ENCODE measurements at places on chromosomes 1 and 21.

DNA sequence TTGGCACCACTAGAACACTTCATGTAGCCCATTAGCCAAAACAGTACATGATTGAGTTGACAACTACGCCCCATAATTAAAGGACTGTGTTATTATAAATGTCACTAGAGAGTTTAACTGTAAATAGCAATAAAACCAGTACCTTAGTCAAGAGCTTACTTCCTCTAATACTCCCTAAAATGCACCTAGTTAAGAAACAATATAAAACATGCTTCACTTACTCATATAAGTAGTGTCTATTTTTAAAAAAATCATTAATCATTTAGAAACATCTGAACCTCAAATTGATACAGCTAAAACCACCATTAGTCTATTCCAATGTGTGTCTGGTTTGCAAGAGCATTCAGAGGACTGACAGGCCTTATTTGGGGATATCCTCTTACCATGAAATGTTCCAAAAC is 25.3 kb downstream of the PTP4A2 start:
- H3K4me3 ChIP-seq, result no peak overlapping the region
- H3K4me1 ChIP-seq, result peaks cover 52% of the 10 kb centered on the region
- H3K36me3 ChIP-seq, result peaks cover 77% of the 10 kb centered on the region
- no peak for DNase-seq
- no peak overlapping the region for H3K27ac ChIP-seq
- H3K27me3 ChIP-seq, result no peaks in the 10 kb centered on the region

- no peaks in the 10 kb centered on the region for H3K36me3 ChIP-seq
- no peak for DNase-seq
- peaks cover under 1% of the 10 kb centered on the region for H3K27me3 ChIP-seq
- H3K27ac ChIP-seq, result no peak overlapping the region
- no peaks in the 10 kb centered on the region for H3K4me1 ChIP-seq
- no peak overlapping the region for H3K4me3 ChIP-seq
These were observed 63.7 kb downstream of the SYT14 start for GRCh38 chr1:210001751-210002150.

DNA sequence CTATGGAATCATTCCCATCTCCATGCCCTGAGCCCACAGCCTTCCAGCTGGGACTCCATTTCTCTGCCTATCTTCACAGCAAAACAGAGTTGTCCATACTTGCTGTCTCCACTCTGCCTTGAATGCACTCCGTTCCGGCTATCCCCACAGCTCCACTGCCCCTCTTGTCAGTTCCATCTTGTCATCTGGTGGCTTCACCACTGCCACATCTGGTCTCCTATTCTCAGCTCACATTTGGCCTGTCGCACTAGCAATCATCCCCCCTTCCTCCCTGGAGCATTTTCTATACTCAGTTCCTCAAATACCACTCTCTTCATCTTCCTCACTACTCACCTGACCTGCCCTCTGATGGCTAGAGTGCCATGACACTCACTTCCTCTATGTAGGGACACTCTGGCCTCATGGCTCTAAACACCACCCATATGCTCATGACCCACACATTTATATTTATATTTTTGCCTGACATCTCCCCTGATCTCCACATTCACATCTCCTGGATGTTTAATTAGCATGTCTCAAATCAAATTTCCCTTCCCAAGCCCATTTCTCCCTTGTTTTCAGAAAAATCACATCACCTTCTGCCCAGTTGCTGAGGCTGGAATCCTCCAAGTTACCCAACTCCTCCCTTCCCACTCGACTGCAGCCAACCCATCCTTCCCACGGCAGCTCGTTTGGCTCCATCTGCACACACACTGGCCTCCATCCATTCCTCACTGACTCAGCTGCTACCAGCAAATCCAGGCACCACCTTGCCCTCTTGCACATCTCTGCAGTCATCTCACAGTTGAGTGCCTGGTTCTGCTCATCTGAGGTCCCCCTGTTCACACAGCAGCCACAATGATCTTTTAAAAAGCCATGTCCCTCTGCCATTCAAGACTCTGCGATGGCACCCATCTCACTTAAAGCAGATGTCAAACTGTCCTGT is 6.1 kb downstream of the ZNF692 start:
- no peak overlapping the region for H3K27ac ChIP-seq
- H3K4me1 ChIP-seq, result peaks cover 18% of the 10 kb centered on the region
- DNase-seq, result no peak
- H3K4me3 ChIP-seq, result no peak overlapping the region
- no peaks in the 10 kb centered on the region for H3K27me3 ChIP-seq

- DNase-seq, result no peak
- no peaks in the 10 kb centered on the region for H3K4me1 ChIP-seq
- no peak overlapping the region for H3K27ac ChIP-seq
- peaks cover 17% of the 10 kb centered on the region for H3K36me3 ChIP-seq
- H3K4me3 ChIP-seq, result no peak overlapping the region
These were observed 9.0 kb upstream of the SLC25A34 start for GRCh38 chr1:15727021-15727420.

GRCh38 chr1:4792565-4792964 is 138.2 kb downstream of the AJAP1 start:
- no peaks in the 10 kb centered on the region for H3K36me3 ChIP-seq
- no peaks in the 10 kb centered on the region for H3K27me3 ChIP-seq
- no peaks in the 10 kb centered on the region for H3K4me1 ChIP-seq
- H3K4me3 ChIP-seq, result no peak overlapping the region
- H3K27ac ChIP-seq, result no peak overlapping the region

DNA sequence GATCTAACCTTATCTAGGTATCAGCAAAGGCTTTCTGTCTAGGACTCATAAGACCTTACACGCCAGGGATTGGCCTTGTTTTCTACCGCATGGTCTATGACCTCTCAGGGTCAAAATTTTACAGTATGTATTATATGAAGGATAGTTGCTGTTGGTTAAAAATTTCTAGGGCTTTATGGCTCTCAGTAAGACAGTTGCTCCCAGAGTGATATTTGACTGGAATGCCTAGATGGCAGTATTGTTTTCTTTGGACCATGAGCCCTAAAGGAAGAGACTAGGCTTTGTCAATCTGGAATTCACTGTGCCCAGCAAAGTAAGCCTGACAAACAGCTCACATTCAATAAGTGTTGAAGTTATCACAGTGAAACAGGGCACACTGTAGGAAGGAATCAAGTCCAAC is 37.6 kb downstream of the C1orf87 start:
- no peak overlapping the region for H3K27ac ChIP-seq
- H3K27me3 ChIP-seq, result no peaks in the 10 kb centered on the region
- H3K4me3 ChIP-seq, result no peak overlapping the region
- no peaks in the 10 kb centered on the region for H3K36me3 ChIP-seq
- DNase-seq, result no peak

DNA sequence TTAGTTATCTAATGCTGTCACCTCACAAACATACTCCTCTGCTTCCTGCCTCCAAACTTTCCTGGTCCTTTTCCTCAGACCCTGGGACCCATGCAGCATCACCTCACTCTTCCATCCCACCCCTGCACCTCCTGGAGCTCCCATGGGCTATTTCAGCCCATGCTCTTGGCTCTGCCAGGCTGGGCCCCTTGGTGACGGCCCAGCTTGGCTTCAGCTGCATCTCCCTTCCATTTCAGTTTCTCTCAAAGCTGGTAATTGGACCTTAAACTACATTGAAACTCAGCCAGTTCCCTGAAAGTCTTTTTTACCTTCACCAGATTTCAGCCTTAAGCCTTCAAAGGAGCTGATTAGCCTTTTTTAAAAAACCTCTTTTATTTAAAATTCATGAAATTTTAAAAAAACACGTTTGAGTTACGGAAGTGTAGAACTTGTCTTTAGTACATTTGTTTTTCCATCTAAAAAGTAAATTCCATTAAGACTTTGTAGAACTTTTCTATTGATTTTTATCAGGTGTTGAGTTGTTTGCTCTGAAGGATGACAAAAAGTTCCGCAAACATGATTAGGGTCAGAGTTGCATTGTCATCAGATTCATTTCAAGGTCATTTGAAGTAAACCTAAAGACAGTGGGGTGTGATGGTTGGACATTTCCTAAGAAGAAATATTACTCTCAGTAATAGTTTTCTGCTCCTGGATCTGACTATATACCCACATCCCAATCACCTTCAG is 33.5 kb downstream of the AGT start:
- no peak overlapping the region for H3K27ac ChIP-seq
- H3K4me3 ChIP-seq, result no peak overlapping the region
- no peaks in the 10 kb centered on the region for H3K27me3 ChIP-seq
- no peak for DNase-seq
- peaks cover 39% of the 10 kb centered on the region for H3K36me3 ChIP-seq
- peaks cover 3% of the 10 kb centered on the region for H3K4me1 ChIP-seq

DNA sequence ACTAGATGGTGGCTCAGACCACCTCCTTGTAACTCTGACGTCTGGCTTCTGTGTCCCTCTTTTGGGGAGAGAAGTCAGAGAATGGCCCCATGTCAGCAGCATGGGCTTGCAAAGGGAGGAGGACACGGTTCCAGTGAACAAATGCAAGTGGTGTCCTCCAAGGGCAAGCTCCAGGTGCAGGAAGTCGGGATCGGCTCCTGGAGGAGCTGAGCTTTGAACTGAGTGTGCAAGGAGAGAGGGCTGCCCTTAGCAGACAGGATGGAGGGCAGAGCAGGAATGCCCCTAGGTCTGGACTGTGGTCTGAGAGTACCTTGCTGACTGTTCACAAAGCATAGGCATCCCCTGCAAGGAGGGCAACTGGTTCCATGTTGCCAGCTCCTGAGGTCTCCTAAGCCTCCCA is 17.3 kb downstream of the PKP1 start:
- no peak overlapping the region for H3K27ac ChIP-seq
- H3K4me1 ChIP-seq, result no peaks in the 10 kb centered on the region
- no peaks in the 10 kb centered on the region for H3K36me3 ChIP-seq
- H3K4me3 ChIP-seq, result no peak overlapping the region
- no peak for DNase-seq
- peaks cover 75% of the 10 kb centered on the region for H3K27me3 ChIP-seq

DNA sequence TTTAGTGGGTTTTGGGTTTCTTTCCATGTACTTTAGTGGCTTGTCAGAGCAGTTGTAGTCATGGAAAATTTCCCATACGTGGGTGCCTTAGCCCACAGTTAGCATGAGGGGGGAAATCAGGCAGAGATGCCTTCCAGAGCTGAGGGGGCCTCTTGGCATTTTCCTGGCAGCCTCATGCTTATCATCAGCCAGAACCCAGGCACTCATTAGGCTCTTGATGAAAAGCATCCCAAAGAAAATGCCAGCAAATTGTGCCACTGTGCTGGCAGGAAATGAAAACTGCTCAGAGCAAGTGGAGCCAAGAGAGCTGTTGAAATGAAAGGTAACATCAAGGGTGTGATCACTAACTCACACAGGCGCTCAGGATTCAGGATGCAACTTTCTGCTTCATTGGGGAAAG is 128.0 kb downstream of the TNNI3K start:
- no peak for DNase-seq
- no peak overlapping the region for H3K4me3 ChIP-seq
- no peaks in the 10 kb centered on the region for H3K36me3 ChIP-seq

GRCh38 chr1:67749263-67749843 is 64.4 kb downstream of the GADD45A start:
- peaks cover 45% of the 10 kb centered on the region for H3K27me3 ChIP-seq
- H3K4me3 ChIP-seq, result no peak overlapping the region
- DNase-seq, result no peak
- no peak overlapping the region for H3K27ac ChIP-seq
- peaks cover 26% of the 10 kb centered on the region for H3K4me1 ChIP-seq

DNA sequence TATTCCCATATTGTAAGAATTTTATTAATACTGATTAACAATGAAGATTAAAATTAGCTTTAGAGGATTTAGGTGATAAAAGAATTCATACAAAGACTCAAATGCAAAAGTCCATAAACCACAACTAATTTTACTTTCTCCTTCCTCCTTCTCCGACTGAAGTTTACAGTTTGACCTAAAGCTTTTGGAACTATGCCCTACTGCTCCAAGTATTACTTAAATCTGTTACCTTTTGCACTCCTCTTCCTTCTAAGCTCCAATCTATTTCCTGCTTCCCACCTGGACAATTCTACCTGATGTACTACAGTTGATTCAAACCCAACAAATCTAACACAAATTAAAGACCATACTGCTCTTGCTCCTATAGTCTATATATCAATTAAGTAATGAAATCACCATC is 36.3 kb downstream of the ANKRD13C start:
- DNase-seq, result no peak
- H3K27me3 ChIP-seq, result no peaks in the 10 kb centered on the region
- no peak overlapping the region for H3K27ac ChIP-seq
- peaks cover 15% of the 10 kb centered on the region for H3K36me3 ChIP-seq

- no peak for DNase-seq
- H3K27ac ChIP-seq, result no peak overlapping the region
- peaks cover 9% of the 10 kb centered on the region for H3K4me1 ChIP-seq
- no peak overlapping the region for H3K4me3 ChIP-seq
These were observed 30.0 kb upstream of the OPRD1 start for GRCh38 chr1:28782011-28782410.

- H3K36me3 ChIP-seq, result no peaks in the 10 kb centered on the region
- no peak for DNase-seq
- H3K27me3 ChIP-seq, result peaks cover 12% of the 10 kb centered on the region
- no peak overlapping the region for H3K4me3 ChIP-seq
- no peak overlapping the region for H3K27ac ChIP-seq
These were observed 119.7 kb downstream of the ZNF281 start for GRCh38 chr1:200290010-200290685.

DNA sequence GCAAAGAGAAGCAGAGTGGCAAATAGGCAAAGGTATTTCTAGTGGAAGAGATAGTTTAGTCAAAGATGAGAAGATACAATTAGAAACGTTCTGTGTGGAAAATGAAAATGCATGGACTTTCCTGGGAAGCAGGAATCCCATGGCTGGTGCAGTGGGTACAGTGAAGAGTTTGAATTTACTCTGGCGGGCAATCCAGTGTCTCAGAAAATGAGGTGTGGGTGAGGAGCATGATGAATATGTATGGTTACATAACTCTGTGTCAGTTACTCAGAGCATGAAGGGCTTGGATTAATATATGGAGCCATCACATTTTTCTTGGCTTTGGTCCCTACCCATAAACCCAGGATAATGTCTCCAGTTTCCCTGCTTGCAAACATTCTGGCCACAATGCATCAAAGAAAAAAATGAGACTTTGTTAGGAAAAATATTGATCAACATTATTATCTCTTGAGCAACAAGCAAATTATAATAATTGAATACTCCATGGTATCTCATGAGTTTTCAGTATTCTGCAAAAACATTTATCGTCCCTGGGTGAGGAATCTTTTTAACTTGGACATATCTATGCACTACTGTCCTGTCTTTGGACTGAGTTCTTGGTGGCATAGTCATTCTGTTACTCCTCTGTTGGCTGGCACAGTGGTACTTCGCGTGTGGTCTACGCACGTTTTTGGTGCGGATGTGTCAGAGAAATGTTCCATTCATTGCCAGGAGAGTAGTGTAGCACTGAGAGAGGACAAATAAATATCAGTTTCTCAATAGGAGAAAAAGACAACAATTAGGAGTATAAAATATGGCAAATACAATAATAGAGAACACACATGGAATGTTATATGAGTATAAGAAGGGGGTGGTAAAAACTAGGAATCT is 173.7 kb upstream of the C1orf105 start:
- no peak overlapping the region for H3K4me3 ChIP-seq
- no peak for DNase-seq
- no peaks in the 10 kb centered on the region for H3K4me1 ChIP-seq
- H3K27me3 ChIP-seq, result peaks cover 3% of the 10 kb centered on the region

GRCh38 chr1:208939537-208940085 is 643.9 kb upstream of the CAMK1G start:
- H3K4me3 ChIP-seq, result no peak overlapping the region
- no peaks in the 10 kb centered on the region for H3K4me1 ChIP-seq
- no peaks in the 10 kb centered on the region for H3K27me3 ChIP-seq
- H3K36me3 ChIP-seq, result no peaks in the 10 kb centered on the region
- no peak overlapping the region for H3K27ac ChIP-seq

- no peak overlapping the region for H3K27ac ChIP-seq
- peaks cover 16% of the 10 kb centered on the region for H3K27me3 ChIP-seq
- H3K4me1 ChIP-seq, result peaks cover 26% of the 10 kb centered on the region
These were observed 7.9 kb downstream of the ADAMTSL4 start for GRCh38 chr1:150557065-150557600.

GRCh38 chr1:53189061-53189460 is 7.6 kb upstream of the CPT2 start:
- DNase-seq, result no peak
- no peaks in the 10 kb centered on the region for H3K4me1 ChIP-seq
- no peak overlapping the region for H3K4me3 ChIP-seq
- H3K27ac ChIP-seq, result no peak overlapping the region

Data from activated naive CD4-positive, alpha-beta T cell treated with anti-CD3 and anti-CD28 coated beads, Interleukin-2, amount 10 ng/mL, durations not matched to agents 7 days and 5 days (primary cell).